ENCODE measurements at places on chromosomes 13 and 19.

DNA sequence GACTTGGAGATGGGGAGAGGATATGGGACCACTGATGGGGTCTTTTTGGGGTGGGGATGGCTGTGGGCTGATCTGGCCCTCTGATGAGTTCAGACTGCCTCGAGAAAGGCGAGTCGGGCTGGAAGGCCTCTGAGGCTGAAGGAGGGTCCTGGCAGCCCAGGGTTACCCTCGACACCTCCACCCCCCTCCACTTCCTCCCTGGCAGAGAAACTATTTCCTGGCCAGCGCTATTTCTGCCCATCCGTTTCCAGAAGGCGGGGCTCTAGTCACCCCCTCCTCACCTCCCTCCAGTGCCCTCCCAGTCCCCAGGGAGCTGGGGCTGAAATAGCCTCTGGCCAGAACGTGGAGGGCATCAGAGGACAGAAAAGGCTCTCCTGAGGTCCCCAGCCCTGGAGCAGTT, 9.7 kb downstream of the EXOC3L2 start:
- no peak for DNase-seq

GRCh38 chr19:6020972-6021805, 43.2 kb upstream of the RANBP3 start:
- DNase-seq = no peak

DNA sequence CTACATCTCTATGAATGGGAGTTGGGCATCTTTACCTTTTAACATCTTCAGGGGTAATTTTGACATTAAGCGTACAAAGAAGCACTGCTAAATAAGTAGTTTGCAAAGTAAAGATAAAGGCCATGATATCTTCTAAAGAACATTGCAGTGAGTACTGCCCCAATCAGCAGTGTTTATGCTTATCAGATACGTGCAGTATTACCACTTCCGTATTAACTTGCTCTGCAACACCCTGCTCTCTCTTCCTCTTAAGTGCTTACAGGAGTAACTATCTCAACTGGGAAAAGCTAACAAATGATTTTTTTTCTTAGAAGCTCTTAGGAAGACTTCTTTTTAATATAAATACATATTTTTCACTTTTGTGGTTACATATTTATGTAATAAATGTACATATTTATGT, 793.7 kb upstream of the SLC10A2 start:
- DNase-seq = no peak

GRCh38 chr19:46721269-46722003, 4.5 kb upstream of the PRKD2 start:
- DNase-seq = no peak

DNA sequence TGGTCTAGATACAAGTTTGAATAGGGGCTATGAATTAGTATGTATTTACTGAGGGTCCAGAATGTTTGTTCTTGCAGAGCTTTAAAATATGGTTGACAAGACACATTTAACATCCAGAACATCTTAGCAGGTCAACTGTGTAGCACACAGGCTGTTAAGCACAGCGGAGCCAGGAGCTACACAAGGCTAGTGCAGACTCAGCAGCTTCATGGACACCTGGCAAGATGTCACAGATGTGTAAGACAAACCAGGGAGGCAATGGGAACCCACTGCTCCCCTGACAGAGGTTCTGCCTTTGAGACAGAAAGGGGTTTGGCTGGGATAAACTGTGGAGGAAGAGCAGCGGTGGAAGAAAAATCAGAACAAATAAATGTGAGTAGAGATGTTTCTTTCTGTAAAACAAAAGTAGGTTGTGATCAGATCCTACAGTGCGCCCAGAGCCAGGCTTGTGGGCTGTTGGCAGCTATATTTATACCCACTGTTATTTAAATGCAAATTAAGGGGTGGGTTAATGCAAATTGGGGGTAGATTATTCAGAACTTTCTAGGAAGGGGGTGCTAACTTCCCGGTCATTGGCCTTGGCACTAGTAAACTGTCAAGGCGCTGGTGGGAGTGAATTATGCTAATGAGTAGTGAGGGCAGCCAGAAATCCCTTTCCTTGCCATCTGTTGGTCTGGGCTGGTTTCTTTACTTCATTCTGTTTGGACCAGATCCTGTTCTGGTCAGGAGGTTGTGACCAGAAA, 33.0 kb downstream of the MIPEP start:
- DNase-seq = no peak

GRCh38 chr13:113672002-113672651, 5.1 kb downstream of the GRK1 start:
- no peak for DNase-seq

GRCh38 chr13:84630476-84630875, 748.2 kb upstream of the SLITRK1 start:
- no peak for DNase-seq

- no peak for DNase-seq
Measured at GRCh38 chr13:67934617-67935330, 704.6 kb upstream of the PCDH9 start.

DNA sequence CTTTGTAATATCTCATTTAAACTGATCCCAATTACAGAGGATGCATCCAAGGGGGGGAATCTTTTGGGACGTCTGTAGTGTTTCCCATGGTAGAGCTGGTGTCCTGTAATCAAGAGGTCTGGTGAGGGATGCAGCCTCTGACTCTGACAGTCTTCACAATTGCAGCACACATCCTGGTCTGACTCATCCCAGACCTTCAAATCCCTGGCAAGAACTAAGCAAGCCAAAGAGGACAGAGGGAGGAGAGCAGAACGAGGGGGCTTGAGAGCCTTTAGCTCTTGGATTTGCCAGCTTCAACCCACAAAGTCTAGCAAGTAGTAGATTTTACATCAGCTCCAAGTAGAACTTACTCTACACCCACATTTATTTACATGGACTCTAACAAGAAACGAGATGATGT, 17.3 kb upstream of the FCGBP start:
- no peak for DNase-seq

DNA sequence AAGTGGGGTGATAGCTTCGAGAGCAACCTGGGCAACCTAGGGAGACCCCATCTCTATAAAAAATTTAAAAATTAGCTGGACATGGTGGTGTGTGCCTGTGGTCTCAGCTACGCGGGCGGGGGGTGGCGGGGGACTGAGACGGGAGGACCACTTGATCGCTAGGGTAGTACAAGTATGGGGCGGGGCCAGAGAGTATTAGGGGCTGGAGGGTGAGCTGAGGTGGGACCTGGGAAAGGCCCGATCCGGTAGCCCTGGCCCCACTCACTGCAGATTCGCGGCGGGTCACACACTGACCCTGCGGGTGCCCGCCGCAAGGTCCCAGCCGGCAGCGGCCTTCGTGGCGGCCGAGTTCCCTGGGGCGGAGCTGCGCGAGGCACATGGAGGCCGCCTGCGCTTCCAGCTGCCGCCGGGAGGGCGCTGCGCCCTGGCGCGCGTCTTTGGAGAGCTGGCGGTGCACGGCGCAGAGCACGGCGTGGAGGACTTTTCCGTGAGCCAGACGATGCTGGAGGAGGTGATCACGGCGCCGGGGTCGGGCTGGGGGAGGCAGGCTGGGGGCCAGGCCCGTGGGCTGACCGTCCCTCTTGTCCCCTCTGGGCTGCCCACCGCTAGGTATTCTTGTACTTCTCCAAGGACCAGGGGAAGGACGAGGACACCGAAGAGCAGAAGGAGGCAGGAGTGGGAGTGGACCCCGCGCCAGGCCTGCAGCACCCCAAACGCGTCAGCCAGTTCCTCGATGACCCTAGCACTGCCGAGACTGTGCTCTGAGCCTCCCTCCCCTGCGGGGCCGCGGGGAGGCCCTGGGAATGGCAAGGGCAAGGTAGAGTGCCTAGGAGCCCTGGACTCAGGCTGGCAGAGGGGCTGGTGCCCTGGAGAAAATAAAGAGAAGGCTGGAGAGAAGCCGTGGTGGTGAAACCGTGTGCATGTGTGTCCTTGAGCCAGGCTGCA, 2.0 kb upstream of the ARHGAP45 start:
- DNase-seq = no peak

GRCh38 chr19:18519962-18520847, 1.7 kb downstream of the ELL start:
- DNase-seq = no peak

DNA sequence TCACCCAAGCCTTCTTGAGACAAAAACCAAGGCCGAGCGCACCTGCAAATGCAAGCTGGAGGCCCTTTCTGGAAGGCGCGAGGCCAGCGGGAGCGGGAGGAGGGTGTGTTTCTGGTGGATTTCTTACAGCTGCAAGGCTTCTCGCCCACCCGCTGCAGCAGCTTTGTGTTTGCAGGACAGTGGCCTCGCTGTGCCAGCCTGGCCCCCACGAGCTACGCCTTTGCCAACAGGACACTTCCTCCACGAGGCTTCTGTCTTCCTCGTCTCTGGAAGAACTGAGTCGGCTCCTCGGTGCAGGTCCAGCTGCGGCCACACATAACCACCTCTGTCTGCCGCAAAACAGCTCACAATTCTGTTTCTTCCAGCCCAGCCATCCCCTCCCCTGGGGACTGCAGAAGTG, 10.1 kb downstream of the ATCAY start:
- no peak for DNase-seq

DNA sequence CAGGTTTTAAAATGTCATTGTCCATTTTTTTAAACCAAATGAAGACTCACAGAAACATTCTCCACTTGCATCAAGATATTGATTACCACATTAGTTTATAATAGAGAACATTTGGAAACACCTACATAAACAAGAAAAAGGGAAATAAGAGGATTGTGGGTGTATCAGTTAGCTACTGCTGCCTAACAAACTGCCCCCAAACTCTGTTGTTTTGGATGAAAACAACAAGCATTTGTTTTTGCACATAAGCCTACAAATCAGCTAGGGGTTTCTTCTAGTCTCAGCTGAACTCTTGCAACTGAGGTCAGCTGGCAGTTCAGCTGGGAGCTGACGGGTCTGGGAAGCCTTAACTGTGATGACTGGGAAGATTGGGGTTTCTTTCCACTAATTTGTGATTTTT, 464.4 kb downstream of the COG6 start:
- DNase-seq = no peak

GRCh38 chr13:48078251-48078656, 16.6 kb downstream of the MED4 start:
- DNase-seq = no peak

GRCh38 chr19:37914908-37915307, 7.9 kb downstream of the SIPA1L3 start:
- no peak for DNase-seq

GRCh38 chr19:55406826-55407549, 600 bp downstream of the UBE2S start:
- DNase-seq = no peak

DNA sequence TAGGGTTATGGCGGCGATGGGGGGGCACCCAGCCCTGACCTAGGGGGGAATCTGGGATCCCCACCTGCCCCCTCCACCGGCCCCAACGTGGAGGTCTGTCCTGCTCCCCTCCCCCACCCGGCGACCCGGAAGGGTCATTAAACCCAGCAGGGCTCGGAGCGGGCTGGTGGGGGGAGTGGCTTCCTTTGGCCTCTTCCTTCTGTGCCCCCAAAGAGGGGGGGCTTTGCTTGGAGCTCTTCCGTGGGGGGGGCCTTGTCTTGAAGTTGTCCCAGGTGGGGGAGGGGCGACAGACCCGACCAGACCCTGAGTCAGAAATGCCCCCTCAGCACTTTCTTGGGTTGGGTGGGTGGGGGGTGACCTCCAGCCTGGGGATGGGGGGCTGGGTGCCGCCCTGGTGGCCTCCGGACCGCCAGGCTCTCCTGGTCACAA, 1.5 kb downstream of the ARID3A start:
- DNase-seq = no peak

DNA sequence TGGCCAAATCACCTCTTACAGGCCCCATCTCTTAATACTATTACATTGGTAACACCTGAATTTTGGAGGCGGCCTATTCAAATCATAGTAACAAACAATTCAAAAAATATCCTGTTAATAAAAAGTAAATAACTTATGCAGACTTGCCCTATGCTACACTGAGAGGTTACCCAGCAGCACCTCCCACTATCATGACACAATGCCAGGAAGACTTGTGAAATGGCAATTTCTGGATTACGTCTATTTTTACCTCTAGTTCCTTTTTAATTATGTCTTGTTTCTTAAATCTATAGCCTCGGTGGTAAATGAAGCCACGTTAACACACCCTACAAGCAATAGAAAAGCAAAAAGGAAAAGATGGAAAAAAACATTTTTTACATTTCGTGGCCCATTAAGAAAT, 6.2 kb upstream of the DZIP1 start:
- DNase-seq = no peak

- DNase-seq = no peak
Measured at GRCh38 chr19:7292950-7293761, 1.1 kb downstream of the INSR start.

- DNase-seq = no peak
Measured at GRCh38 chr13:26988059-26988769, 183.4 kb downstream of the USP12 start.

DNA sequence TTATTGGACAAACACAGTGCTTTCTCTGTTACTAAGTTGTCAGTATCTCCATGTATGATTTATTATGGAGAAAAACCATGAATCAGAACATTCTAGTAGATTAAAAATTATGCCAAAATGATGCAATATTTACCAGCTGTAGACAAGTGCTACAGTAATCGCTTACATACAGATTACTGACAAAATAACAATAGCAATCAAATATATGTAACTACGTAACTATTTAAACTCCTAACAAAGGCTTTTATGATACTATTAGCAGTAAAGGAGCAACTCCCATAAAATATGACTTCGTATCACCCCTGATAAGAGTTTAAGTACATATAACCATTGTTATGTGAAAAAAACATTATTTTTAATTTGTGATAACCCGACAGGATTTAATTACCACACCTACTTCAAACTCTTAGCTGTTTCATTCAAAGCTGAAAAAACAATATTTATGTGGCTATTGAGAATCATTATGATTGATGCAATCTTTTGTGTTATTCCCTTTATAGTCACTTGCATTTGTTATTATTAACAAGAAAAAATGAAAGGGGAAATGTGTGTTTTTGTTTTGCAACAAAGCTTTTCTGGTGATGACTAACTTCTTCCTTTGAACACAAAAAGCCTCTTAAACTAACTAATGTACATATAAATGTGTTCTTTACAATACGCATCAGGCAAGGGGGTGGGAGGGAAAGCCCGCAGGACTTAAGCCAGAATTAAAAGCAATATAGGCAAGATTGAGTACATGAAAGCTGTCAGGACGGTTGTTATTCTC, 147.4 kb downstream of the ABCC4 start:
- DNase-seq = no peak

DNA sequence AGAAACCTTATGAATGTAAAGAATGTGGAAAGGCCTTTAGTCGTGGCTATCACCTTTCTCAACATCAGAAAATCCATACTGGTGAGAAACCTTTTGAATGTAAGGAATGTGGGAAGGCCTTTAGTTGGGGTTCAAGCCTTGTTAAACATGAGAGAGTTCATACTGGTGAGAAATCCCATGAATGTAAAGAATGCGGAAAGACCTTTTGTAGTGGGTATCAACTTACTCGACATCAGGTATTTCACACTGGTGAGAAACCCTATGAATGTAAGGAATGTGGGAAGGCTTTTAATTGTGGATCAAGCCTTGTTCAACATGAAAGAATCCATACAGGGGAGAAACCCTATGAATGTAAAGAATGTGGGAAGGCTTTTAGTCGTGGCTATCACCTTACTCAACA, 20.8 kb downstream of the ZNF283 start:
- no peak for DNase-seq

- no peak for DNase-seq
Measured at GRCh38 chr13:22271903-22272302, 601.0 kb downstream of the FGF9 start.

All from stimulated activated CD4-positive, alpha-beta T cell treated with anti-CD3 and anti-CD28 coated beads, Interleukin-1b, Interleukin-23, amount 100 ng/mL, for 24 hours (primary cell).